ENCODE measurements at places on chromosomes 2 and 18.
A peak's percentile ranks its signal among the peaks of the same experiment; 100 is the strongest.

GRCh38 chr2:185202381-185202780 lies 536.2 kb upstream of the FSIP2 start:
- DNase-seq, result no peak

- DNase-seq, result no peak
Observed at GRCh38 chr18:47175283-47175897, 774 bp downstream of the IER3IP1 start.

GRCh38 chr2:231276987-231277386 lies 78.6 kb downstream of the ARMC9 start:
- no peak for DNase-seq

- no peak for DNase-seq
Observed at GRCh38 chr18:66895631-66896030, 291.7 kb upstream of the CDH19 start.

- DNase-seq, result no peak
Observed at GRCh38 chr2:117832905-117833613, 18.6 kb downstream of the DDX18 start.

GRCh38 chr2:121388371-121388770 lies 103.4 kb upstream of the TFCP2L1 start:
- DNase-seq, result no peak

GRCh38 chr18:56795381-56795780 lies 144.2 kb downstream of the WDR7 start:
- DNase-seq, result no peak

- no peak for DNase-seq
Observed at GRCh38 chr18:993560-993959, 88.9 kb downstream of the ADCYAP1 start.

DNA sequence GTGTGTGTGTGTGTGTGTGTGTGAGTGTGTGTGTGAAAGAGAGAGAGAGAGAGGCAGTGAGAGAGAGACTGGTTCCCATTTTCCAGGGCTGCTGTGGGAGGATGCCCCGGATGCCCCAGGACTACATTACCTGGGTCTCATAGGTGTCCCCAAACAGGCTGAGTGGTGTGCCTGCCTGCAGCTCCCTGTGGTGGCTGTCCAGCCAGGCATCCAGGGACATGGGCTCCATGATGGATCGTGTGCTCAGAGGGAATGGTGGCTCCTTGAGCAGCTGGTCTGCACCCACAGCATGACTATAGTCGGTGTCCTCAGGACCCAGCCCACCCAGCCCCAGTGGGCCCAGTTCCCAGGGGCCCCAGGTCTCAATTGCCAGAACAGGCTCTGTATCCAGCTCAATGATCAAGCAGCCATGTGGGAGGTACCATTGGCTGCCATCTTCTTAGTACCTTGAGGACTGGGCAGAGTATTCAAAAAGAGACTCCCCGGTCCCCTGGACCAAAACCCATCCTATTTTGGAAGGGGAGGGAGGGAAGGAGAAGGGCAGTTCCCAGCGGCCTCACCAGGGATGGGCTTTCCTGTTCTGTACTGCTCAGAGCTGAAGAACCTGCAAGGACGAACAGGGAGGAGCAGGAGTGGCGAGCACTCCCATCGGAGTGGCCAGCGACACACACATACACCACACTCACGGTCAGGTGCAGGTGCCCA lies 5.8 kb upstream of the OXER1 start:
- no peak for DNase-seq

DNA sequence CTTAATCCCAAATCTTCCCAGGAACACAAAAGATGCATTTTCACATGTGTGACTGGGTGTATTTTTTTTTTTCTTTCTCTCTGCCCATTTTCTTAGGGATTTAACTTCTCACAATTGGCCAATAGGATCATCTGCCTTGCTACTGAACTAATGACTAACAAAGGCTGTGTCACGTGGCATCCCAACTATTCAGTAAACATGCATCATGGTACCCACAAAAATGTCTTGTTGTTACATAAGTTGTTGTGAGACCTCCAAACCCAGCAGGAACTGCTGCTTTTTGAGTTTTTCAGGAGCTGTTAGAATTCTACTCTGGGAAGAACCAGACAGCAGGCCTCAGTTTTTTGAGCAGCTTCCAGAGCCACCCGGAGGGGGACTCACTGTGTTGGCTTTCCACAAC lies 31.9 kb downstream of the GAD1 start:
- DNase-seq, result no peak

GRCh38 chr2:127086990-127087790 lies 19.8 kb downstream of the BIN1 start:
- peak; percentile 26 for DNase-seq

- no peak for DNase-seq
Observed at GRCh38 chr2:118058951-118059350, 29.3 kb upstream of the INSIG2 start.

- DNase-seq, result no peak
Observed at GRCh38 chr18:48777026-48777743, 173.6 kb downstream of the SMAD7 start.

GRCh38 chr2:211144078-211144477 lies 587.7 kb downstream of the CPS1 start:
- no peak for DNase-seq

DNA sequence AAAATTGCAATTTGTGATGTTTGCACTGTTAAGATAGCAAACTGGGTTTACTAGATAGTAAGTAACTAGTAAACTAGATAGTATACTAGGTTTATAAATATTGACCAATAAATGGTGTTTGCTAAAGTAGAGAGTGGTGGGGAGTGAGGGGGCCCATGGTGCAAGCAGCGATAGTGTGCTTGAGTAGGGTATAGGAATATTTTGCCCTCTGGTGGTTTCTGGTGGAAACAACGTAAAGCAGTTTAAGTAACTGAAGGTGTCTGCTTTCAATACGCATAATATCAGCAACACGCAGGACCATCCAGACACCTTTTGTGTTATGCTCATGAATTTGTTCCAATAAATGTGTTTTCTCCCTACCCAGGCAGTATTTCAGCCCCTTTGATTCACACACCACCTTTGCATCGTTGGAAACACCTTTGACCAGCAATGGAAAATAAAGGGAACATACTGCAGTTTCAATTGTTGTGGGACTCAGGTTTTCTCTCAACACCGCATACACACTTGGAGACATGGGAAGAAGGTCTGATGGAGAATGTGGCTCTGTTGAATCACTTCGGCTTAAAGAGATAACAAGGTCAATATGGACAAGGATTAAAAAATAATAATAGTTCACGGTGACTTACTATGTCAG lies 16.7 kb upstream of the STAT1 start:
- DNase-seq, result no peak

DNA sequence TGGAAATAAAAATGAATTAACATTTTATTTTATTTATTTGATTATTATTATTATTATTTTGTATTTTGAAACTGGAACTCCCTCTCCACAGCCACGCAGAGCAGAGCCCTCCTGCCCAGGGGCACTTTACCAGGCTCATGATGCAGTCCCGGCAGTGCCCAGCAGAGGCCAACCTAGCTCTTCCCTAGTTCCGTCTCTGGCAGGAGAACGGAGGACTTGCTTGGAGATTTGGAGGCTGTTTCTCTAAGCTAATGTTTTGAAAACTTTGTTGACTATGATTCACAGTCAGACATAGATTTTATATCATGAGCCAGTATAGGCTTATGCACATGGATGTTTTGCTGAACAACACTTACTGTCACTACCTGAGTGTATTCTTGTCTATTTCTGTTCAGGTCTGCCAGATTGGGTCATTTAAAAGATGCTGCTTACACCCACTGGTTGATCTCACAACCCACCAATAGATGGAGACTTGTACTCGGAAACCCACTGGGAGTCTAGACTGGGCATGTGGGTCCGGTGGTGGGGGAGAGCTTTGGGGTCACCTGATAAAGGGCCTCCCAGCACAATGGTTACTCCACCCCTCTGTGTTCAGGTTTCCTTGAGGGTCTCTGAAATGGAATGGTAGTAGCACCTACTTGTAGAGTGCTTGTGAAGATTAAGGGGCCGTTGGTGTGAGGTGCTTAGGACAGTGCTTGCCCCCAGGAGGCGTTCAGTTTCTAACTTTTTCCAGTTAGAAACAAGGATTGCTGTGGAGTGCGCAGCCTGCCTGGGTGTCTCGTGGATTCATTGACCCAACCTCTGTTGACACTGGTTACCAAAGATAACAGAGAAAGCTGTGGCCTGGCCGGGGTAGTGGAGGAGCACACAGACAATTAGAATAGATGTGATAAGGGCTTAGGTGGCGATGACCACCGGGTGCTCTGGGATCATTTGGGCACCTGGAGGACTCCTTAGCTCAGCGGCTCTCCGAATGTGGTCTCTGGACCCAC lies 177.3 kb downstream of the HAUS1 start:
- no peak for DNase-seq

DNA sequence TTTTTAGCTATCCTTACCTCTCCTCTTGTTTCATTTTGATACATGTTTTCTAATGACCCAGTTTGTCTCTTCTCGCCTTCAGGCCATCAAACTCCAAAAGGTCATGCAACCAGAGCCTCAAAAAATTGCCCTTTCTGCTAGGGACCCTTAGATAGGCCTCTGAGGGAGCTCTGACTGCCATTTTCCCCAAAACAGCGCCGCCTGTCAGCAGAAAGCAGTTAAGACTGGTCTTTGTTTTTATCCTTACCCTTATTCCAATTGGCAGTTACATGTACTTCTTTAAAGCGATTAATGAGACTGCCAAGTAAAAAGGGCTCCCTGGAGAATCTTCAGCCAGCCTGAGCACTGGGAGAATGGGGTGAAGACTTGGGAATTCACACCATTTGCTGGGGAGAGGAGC lies 55.1 kb upstream of the RIT2 start:
- DNase-seq, result no peak

DNA sequence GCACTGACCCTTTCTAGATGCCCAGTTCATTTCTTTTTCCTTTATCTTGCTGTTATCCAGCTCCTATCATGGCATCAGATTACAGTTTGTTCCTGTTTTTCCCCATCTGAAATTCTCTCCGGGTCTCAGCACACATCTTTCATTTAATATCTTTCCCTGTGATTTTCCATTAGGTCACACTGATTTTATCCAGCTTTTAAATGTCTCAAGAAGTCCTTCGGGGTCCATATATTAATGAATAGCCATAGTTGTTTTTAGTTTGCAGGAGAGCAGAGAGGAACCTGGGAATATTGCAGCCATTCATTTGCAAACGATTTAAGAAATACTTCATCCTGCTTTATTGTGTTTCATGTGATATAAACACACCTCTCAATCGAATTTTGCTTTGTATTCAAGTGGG lies 374.2 kb downstream of the TDRD15 start:
- DNase-seq, result no peak

GRCh38 chr18:13433685-13434084 lies 215.1 kb downstream of the LDLRAD4 start:
- DNase-seq, result no peak

DNA sequence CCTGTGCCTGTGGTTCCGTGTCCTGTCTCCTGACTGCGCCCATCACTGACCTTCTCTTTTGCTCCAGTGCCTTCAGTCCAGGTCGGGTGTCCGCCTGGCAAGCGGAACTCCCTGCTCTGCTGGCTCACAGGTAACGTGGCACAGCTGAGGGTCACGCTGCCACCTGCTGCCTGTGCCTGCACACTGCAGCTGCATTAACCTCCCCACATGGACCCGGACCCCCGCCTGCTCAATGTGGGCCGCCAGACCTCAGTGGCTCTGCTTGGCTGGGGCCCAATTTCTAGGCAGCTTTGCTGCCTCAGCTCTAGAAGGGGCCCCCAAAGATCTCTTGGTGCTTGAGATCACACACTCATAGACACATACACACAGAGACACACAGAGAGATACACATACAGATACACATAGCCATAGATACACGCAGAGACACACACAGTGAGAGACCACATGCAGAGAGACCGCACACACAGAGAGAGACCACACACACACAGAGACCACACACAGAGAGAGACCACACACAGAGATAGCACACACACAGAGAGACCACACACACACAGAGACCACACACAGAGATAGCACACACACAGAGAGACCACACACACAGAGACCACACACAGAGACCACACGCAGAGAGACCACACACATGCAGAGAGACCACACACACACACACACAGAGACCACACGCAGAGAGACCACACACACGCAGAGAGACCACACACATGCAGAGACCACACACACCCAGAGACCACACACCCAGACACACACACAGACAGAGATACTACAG lies 14.9 kb upstream of the CNNM3 start:
- DNase-seq, result no peak

DNA sequence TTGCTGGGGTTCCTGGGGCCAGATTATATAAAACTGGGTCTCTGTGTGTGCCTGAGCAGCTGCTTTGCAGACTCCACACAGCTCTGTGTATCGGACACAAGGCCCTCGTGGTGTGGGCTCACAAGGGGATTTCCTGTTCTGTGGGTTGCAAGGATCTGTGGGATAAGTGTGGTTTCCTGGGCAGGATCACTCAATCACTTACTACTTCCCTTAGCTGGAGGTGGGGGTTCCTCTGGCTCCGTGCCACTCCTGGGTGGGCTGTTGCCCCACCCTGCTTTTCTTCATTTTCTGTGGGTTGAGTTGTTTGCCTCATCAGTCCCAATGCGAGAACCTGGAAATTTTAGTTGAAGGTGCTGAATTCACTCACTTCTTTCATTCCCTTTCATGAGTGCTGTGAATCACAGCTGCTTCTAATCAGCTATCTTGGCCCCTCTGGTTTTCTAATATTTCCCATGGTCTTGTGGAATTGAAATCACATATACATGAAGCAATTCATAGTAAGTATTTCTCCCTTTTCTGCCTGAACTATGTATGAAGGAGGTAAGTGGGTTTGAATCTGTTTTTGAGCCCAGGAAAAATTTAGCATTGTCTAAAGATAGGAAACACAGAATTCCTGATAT lies 196.3 kb downstream of the DCDC2C start:
- no peak for DNase-seq

DNA sequence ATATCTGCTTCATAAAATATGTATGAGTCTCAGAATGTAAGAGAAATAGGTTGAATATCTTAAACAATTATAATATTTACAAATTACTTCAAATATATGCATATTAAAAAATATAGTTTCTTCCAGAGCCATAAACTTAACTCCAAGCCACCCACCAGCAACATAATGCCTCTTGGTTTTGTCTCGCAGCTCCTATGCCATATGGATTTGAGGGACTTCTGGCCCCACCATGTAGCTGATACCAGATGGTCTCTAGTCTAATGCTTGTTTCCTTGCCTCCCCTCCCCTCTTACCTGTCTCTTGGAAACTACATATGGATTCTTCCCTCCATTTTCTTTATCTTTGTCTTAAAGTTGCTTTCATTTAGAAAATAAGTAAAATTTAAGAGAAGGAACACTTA lies 114.3 kb downstream of the GCA start:
- DNase-seq, result no peak

DNA sequence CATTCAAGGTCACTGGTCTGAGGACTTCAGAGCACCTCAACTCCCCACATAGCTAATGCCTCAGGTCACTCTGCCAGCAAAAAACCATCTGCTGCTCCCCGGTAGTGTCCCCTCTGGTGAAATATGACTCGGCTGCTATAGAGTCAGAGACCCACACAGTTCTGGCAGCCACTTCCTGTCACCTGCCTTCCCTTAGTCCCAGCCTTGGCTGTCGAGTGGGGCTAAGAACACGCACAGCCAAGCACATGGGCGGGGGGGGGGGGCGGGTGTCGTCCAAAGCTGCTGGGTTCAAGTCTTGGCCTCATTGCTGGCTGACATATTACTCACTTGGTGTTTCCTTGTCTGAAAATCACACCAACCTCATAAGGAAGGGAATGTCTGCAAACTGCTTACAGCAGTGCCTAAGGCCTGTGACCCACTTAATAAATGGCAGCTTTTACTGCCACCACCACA lies 37.5 kb downstream of the POLR1A start:
- DNase-seq, result no peak

- no peak for DNase-seq
Observed at GRCh38 chr2:39715822-39716221, 50.1 kb downstream of the TMEM178A start.
